NCI-H226 (cell line): ENCODE measurements at places on chromosomes 11 and 22.

GRCh38 chr11:130644187-130644586 is 195.7 kb downstream of the ADAMTS15 start:
- no peak for DNase-seq

GRCh38 chr11:72234514-72234830 is 9.5 kb downstream of the PHOX2A start:
- DNase-seq: no peak

GRCh38 chr11:86575208-86575855 is 97.1 kb downstream of the ME3 start:
- peak; percentile 51 for DNase-seq

DNA sequence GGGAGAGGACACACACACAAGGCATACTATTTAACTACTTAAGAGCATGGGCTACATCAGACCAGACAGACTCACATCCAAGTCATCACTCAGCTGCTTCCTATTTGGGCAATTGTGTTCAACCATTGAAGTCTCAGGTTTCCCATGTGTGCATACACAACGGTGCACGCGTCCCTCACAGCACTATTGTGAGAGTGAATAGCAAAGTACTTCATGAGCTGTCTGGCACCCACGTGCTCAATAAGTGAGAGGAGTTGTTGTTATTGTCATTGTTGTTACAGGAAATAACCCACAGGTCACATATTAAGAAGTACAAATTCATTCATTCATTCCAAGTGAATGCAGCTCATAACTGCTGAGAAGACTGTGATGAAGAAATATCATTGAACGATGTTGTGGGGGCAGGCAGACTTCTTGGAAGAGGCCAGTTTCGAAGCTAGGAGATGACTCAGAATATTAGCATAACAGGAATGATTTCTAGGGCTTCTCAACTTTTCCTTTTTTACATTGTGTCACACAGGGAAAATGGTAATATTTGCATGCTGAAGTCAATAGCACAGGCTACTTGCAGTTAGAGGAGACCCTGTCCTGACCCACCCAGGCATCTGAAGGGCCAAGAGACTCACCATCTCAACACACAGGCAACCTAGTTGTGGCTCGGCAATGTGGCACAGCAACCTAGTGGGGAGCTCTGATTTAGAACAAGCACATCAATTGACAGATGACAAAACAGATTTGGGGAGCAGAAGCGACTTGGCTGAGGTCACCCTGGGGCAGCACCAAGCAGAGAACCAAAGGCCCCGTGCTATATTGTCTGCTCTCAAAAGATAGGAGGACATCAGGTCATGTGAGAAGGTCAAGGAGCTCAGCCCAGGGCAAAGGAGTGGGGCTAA is 606.0 kb downstream of the BUD13 start:
- no peak for DNase-seq

GRCh38 chr11:71120471-71120896 is 131.9 kb downstream of the SHANK2 start:
- DNase-seq: no peak

GRCh38 chr11:30535818-30536217 is 50.3 kb downstream of the MPPED2 start:
- DNase-seq: no peak

GRCh38 chr11:61124574-61125309 is 22.5 kb downstream of the CD5 start:
- DNase-seq: no peak

DNA sequence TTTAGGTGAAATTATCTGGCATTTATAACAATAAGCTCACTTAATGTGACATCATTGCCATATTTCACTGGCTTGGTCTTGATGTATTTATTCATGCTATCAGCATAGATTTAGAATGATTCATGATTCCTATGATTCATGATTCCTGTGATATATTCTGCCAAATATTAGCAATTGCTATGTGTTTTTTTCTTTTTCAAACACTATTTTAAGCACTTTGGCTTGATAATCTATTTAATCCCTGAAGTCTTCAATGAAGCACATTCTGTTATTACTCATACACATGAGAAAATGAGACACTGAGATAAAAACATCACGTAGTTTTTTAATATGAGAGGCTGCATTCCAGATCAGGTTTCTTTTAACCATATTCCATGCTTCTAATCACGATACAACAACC is 78.5 kb downstream of the LUZP2 start:
- peak; percentile 72 for DNase-seq

- peak; percentile 7 for DNase-seq
These were observed 16.3 kb upstream of the CYP2R1 start for GRCh38 chr11:14908214-14908880.

GRCh38 chr11:11171854-11172253 is 181.2 kb downstream of the CSNK2A3 start:
- DNase-seq: no peak

- DNase-seq: no peak
These were observed 17.1 kb downstream of the TMEM184B start for GRCh38 chr22:38255697-38256096.

GRCh38 chr22:35917651-35918050 is 111.0 kb downstream of the RBFOX2 start:
- no peak for DNase-seq

- DNase-seq: peak; percentile 25
These were observed 55.0 kb upstream of the ARHGAP32 start for GRCh38 chr11:129247135-129247534.

DNA sequence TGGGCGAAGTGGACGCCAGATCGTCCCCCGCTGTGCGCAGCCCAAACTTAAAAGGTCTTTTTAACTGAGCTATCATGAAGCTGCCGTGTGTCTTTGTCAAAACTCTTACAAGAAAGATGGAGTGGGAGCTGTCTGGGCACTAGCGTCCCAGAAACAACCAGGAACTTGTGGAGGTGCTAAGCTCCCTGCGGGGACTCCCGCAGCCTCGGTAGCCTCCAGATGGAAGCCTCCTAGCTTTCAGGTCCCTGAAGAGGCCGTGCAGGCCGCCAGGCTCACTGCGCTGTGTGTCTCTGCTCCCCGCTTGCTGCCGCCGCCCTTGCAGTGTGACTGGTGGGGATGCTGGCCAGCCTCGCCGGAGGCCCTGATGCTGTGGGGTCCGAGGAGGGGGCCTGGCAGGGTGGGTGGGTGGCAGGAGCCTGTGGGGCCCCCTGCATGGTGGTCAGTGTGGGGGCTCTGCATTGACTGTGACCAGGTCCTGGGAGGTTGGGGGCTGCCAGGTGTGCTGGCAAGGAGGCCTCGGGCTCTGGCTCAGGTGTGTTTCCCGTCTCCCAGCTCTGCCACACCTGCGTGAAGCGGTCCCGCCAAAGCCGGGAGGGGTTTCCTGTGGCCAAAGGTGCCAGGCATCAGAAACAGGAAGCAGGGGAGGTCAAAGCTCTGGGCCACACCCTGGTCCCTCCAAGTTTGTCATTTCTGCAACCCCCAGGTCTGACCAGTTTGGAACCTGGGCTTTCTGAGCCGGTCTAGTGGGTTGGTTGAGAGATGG is 1.2 kb downstream of the TRABD start:
- no peak for DNase-seq

GRCh38 chr11:68014157-68014946 is 4.2 kb downstream of the ALDH3B1 start:
- DNase-seq: peak; percentile 98

DNA sequence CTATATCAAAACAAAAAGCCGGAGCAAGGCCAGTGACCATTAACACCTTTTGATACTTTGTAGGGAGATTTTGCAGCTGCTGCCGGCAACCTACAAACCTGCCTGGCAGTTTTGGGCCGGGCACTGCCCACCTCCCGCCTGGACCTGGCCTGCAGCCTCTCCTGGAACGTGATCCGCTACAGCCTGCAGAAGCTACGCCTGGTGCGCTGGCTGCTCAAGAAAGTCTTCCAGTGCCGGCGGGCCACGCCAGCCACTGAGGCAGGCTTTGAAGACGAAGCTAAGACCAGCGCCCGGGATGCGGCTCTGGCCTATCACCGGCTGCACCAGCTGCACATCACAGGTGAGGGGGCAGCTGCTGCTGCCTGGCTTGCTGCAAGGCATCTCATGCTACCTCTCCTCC is 34.2 kb downstream of the SHISA8 start:
- DNase-seq: no peak

DNA sequence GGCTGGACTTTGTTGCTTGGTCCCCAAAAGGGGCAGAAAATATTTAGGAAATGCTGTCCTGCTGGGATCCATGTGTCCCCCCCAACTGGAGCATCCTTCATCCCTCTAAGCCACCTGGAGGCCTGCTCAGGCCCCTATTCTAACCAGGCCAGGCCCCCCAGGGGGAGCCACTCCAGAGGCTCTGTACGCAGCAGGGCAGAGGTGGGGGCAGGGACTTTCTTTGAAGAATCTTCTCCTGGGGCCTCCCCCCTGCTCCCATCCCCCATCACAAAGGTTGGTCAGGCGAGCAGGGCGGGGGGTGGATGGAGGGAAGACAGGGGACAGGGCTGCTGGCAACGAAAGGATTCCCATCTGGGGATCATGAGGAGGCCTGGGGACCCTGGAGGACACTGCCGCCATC is 170.8 kb downstream of the MN1 start:
- DNase-seq: no peak

- no peak for DNase-seq
These were observed 773.6 kb upstream of the TENM4 start for GRCh38 chr11:80214413-80214812.

GRCh38 chr22:23777776-23778576 is 5.3 kb downstream of the MMP11 start:
- DNase-seq: no peak

GRCh38 chr11:27858866-27859265 is 158.6 kb upstream of the BDNF start:
- DNase-seq: peak; percentile 78

DNA sequence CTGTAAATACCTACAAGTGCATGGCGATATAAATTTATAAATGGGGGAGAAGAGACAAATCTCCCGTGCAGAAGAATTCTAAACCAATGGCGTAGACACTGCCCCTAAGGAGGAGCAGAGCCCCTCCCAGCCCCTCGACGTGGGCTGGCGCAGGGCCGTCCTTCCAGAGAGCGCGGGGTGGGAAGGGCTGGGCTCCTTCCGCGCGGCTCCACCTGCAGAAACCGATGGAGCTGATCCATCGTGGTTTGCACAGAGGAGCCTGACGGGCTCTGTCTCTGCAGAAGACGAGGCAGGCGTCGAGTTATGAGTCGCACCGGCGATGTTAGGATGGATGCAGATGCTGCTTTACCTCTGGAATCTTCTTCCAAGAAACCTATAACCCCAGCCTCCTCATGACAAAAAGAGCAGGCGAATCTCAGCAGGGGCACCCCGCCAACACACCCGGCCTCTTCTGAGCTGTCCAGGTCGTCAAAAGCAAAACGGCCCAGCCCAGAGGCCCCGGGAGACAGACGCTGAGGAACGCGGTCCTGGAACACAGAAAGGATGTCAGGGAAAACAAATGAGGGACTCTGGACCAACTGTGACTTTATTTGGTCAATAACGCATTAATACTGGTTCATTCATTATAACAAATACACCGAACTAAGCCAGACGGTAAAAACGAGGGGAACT is 11.0 kb upstream of the B4GALNT4 start:
- DNase-seq: no peak

DNA sequence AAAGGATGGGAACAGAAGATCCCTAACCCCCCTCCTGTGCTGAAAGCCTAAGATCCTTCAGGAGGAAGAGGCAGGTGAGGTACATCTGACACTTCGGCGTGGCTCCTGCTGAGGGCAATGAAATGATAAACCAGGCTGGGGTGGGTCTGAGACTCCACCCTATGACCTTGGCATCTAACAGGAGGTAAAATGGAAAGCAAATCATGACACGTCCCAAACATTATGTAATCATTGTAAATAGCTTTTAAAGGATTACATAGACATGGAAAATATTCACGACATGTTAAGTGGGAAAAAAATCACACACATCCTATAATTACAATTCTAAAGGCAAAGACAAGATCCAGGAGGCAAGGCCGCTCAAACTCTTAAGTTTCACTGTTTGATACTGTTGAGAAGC is 70.5 kb downstream of the LINC01488 start:
- DNase-seq: no peak

- no peak for DNase-seq
These were observed 57.6 kb downstream of the MYH9 start for GRCh38 chr22:36330127-36330526.

- DNase-seq: peak; percentile 29
These were observed 275.3 kb downstream of the C11orf87 start for GRCh38 chr11:109697140-109697843.

DNA sequence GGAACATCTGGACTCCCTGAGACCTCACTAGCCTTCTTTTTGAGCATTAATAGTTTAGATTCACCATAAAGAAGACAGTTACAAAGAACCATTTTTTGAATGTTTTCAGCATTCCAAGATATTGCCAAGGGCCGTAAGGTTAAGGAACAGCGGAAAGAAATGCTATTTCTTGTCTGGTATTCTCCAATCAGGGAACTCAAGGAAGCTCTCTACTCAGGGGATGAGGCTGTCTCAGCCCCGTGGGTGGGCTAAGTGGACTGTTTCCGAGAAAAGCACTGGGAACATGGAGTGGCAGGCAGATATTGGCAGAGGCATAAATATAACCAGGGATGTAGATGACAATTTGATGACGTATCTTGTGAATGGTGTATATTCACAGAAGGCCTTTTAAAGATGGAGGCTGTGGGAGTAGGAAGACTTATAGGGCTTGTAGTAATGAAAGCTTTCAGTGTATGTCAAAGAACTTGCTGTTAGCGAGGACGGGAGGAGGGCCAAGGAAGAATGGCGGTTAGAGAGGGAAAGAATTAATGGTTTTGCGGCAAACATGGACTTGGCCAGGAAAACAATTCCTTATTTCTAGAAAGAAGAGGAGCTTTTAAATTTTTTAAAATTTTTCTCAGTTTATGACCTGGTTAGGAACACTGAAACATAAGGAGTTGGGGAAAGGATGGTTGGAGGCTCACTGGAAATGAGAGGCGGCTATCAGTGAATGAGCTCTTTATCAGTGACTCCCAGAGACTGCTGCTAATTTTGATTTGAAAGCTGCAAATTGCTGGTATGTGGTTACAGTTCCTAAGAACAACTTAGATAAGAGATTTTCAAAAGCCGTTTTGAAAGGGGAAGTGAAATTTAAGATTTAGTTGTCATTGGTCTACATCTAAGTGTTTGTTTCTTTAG is 64.6 kb downstream of the ST3GAL4 start:
- no peak for DNase-seq

DNA sequence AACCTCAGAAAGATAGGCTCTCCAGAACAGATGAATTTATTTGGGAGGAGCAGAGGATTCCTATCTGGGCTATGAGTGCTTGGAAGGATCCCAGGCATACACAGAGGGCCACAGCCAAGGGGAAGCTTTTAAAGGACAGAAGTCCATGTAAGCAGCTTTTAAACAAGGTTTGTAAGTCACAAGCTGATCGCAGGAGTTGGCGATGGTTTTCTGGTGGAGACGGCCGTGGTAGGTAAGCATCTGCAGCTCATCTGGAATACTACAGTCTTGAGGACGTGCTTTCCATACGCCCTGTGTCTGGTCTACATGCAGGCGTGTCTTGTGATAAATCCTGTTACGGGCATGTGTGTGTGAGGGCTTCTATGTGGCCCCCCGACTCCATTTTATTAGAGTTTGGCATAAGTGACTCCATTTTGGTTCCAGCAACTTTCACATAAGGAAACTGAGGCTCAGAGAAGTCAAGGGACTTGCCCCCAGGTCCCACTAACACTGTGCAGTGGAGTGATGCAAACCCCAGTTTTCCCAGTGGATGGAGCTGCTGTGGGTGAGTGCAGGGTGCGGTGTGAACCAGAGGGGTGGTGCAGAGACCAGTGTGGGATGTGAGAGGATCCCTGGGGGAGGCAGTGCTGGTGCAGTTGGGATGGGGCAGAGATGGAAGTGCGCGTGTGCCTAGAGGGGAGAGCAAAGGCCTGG is 11.8 kb upstream of the ACY3 start:
- no peak for DNase-seq

GRCh38 chr11:76166314-76166713 is 40.0 kb downstream of the WNT11 start:
- DNase-seq: no peak
